ENCODE measurements at places on chromosomes 1 and 21.

DNA sequence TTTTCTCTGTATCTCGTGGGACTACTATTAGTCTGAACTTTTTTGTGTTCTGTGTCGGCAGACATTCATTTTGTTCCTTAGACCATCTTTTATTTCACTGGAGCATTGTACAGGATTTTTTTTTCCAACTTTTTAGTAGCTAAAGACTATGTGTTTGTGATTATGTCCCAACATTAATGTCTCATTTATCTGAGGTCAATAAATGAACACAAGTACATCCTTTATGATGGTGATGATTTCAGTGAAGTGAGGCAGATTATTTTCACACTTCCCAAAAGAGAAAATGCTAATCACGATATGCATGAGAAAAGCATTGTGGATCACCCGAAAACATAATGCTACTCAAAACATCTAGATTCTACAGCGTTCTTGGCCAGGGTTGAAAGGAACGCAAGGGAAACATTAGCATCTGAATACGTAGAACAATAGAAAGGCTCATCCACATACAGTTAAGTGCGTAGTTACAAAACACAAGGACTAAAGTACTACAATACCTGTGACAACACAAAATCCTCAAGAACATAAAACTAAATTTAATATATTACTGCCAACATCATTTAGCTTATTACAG lies 981.7 kb upstream of the NCAM2 start:
- DNase-seq: no peak

DNA sequence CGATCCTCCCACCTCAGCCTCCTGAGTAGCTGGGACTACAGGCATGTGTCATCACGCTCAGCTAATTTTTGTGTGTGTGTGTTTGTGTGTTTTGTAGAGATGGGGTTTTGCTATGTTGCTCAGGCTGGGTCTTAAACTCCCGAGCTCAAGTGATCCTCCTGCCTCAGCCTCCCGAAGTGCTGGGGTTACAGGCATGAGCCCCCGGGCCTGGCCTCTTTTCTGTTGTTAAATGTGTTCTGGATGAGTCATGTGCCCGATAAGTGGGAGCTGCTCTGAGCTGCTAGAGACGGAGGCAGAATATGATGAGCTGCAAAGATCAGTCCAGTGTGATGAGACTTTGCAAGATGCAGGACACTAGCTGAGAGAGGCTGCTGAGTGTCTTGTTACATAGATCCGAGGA lies 75.5 kb downstream of the VPS13D start:
- no peak for DNase-seq

- DNase-seq: no peak
Observed at GRCh38 chr1:15236746-15237145, 10.3 kb upstream of the FHAD1 start.

GRCh38 chr1:153536012-153536670 lies 350 bp upstream of the S100A6 start:
- DNase-seq: no peak

GRCh38 chr1:151847867-151848596 lies 5.5 kb downstream of the THEM5 start:
- DNase-seq: no peak

DNA sequence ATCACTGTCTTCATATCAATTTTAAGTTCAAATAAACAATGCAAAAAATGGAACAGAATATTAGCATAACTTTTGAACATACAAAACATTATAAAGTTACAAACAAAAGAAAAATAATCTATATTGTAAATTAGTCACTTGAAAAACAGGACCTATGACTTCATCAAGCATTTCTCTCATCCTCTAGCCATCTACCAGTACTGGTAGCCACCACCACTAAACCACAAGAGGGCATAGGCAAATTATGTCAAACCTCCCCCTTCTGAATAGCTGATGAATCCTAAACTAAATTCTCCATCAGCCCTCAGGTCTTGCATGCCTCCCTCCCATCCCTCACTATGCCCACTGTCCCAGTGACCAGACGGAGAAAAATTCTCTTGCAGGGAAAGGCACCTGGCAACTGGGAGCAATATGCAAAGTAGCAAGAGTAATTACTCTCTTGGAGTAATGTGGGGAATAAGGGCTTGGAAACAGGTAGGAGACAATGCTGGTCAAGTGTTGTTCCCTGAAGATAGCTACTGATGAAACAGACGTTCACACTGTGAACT lies 37.1 kb downstream of the SSX2IP start:
- DNase-seq: no peak

GRCh38 chr1:203175827-203176241 lies 208 bp upstream of the MYBPH start:
- no peak for DNase-seq

DNA sequence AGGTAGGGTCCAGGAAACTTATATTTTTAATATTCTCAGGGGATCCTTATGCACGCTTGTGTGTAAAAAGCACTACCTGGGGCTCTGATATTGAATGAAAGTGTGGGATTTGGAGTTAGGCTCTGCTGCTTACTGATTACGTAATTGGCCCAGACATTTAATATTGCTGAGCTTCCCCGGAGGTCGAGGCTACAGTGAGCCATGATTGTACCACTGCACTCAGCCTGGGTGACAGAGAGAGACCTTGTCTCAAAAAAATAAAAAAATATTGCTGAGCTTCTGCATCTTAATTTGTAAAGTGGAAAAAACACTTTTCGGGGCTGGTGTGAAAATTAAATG lies 62.2 kb upstream of the KIF26B start:
- DNase-seq: no peak

GRCh38 chr1:37177230-37177864 lies 143.0 kb upstream of the GRIK3 start:
- DNase-seq: no peak

- DNase-seq: no peak
Observed at GRCh38 chr1:14424325-14425002, 174.0 kb upstream of the KAZN start.

Measured in fibroblast of skin of left biceps (primary cell).